NCI-H1930 (cell line): ENCODE measurements at places on chromosomes 5 and 9.

DNA sequence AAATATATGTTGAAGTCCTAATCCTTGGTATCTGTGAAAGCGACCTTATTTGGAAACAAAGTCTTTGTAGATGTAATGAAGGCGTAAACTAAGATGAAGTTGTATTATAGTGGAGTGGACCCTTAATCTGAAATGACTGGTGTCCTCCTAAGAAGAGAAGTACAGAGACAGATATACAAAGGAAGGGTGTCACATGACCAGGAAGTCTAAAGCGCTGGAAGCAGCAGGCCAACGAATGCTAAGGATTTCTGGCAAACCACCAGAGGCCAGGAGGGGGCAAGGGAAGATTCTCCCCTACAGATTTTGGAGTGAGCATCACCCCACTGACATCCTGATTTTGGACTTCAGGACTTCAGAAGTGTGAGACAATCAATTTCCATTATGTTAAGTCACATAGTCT is 162.4 kb downstream of the SLC12A2 start:
- DNase-seq: no peak

DNA sequence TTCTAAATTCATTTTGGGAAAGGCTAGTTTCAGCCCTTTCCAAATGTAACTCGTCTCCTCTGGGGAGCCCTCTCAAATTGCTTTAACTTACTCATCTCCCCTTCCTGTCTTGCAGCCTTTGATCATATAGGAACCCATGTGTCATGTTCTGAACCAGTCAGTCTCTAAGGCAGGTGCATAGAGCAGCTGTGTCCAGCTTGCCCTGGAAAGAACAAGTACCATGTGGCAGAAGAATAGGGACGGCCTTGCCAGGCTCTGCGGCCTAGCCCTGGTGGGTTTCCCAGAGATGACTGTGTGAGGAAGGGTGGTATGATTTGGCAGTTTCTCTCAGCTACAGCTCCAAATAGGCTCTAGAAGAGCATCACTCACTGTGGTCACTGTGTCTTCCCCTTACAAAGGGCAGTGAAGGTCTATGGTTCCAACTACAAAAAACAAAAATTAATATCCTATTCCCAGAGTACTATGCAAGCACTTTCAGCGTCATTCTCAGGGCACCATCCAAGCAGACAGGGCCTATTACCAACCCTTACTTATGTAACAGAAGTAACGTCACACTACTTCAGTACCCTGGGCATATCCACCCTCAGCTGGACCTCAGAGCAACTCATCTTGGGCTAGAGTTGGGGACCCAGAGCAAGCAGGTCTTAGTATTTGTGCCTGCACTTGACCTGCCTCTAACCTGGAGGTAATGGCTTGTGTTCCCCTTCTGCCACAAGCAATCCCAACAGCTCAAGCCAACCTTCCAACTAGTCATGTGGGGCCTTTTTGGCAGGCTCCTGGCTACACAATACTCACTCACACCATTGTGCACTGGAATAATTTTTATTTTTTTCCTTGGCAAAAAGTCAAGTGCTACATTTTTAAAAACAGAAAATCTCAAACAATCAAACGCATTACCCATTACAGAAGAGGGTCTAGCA is 37.2 kb upstream of the UBAP2 start:
- no peak for DNase-seq

- no peak for DNase-seq
Measured at GRCh38 chr9:33913541-33913940, 96.6 kb downstream of the UBE2R2 start.

GRCh38 chr5:132464156-132464939 is 26.2 kb downstream of the IRF1 start:
- no peak for DNase-seq
